Kidney capillary endothelial cell (primary cell): ENCODE measurements at places on chromosomes 2 and 18.

DNA sequence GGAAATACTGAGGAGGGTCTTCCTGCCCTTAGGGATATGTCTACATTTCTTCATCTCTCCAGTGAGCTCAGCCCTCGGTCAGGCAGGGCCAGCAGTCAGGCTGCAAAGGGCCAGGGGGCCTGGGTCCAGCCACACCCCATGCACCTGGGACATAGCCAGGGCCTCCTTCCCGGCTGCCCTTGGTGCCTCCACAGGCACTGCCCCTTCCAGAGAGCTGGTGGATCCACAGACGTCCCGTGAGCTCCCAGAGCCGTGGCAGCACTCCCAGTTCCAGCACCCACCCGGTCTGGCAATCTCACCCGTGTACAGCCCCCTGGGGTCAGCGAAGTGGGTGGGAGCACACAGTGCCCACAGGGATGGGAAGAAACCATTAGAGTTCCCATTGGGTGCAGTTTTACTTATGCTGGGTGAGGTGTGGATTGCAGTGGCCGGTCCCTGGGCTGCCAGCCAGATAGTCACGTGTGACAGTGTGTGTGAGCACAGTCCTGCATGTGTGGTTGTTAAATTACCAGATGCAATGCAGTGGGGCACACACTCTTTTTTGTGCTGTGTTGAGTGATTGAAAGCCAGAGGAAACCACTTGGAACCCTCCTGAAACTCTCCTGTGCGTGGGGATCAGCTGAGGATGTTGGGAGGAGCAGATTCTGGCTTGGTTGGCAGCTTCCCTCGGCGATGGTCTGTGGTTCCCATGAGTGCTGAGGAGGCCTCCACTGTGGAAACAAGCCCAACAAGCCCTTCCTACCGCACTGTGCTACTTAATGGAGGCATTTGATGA is 131.0 kb downstream of the SNTG2 start:
- no peak for DNase-seq

DNA sequence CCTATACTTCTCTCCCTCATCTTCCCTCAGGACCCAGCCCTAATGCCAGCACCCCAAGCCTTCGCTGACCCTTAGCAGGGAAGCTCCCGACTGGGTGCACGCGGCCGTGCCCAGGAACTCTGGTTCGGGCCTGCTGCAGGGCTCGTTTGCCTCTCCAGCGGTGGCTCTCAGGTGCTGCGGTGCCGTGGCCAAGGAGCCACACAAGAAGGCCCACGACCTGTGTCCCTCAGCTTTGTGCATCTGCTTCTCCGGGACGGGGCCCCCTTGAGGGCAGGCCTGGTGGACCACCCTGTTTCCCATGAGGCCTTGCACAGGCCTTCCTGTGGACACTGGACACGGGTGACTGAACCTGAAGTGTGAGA is 17.7 kb downstream of the BOK start:
- DNase-seq = no peak

DNA sequence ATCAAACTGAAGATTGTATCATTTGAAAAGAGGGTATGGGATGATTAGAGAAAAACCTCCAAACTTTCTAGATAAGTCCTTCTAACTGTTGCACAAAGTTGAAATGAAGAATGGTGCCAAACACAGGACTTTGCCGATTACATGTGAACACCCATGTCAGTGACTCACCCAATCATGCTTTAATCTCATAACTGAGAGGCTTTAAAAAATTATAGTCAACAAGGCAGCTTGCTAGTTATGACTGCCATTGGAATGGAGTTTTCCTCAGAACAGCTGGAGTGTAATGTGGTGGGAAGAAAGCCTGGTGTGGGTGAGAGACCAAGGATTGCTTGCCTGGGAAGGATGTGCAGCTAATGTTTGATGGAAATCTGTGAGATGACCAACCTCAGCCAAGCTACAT is 98.2 kb upstream of the ALPP start:
- DNase-seq = no peak

GRCh38 chr2:237744613-237745249 is 53.8 kb upstream of the RBM44 start:
- DNase-seq = peak; percentile 55

DNA sequence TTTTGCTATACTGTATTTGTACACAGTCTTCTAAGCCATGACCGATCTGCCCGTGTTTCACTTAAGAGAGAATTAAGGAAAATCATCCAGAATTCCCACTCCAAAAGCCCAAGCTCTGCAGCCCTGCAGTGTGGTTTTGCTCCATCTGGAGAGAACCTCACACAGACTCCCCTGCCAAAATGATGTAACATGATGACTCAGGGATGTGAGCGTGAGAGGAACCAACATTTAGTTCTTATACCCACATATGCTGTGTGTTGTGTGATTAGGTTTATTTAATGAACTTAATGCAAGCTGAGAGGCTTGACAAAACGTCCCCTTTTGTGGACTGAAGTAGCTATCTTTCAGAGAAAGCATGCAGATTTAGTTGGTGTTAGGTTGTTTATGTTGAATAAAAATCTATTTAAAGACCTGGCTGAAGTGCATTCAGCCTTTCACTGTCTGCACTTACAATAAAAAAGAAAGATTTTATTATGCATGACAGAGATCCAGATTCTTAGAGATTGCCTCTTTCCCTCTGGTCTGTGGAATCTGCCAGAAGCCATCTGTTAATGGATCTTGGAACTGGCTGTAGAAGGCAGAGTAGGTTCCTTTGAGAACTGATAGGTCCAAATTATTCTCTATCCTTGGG is 6.3 kb downstream of the RAB12 start:
- no peak for DNase-seq

DNA sequence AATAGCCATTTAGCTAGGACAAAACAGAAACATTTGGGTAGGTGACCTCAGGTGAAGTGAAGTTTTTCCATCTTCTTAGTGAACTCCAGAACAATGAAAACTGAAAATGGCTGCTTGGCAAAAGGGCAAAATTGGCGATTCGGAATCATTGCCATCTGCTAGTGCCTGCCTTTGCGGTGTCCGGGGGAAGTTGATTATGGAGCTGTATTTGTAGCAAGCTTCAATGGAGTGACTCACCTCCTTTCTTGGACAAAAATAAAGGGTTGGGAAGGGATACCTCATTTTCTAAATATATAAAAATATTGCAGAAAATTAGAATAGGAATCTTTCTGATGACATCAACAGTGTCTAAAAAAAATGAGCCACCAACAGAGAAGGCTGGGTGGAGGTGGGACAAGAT is 460.5 kb downstream of the TGIF1 start:
- peak; percentile 59 for DNase-seq

- no peak for DNase-seq
Measured at GRCh38 chr2:30287190-30287840, 56.0 kb downstream of the LBH start.

GRCh38 chr2:14219306-14219705 is 413.2 kb upstream of the LRATD1 start:
- DNase-seq = no peak

GRCh38 chr2:181058378-181059269 is 78.2 kb downstream of the UBE2E3 start:
- no peak for DNase-seq

GRCh38 chr2:30708491-30709290 is 98.6 kb downstream of the CAPN13 start:
- no peak for DNase-seq

GRCh38 chr2:219399716-219400478 is 12.2 kb upstream of the DNPEP start:
- DNase-seq = no peak

- DNase-seq = peak; percentile 14
Measured at GRCh38 chr2:232761301-232761907, 15.0 kb downstream of the KCNJ13 start.

GRCh38 chr2:178069551-178069950 is 3.0 kb downstream of the PDE11A start:
- no peak for DNase-seq

DNA sequence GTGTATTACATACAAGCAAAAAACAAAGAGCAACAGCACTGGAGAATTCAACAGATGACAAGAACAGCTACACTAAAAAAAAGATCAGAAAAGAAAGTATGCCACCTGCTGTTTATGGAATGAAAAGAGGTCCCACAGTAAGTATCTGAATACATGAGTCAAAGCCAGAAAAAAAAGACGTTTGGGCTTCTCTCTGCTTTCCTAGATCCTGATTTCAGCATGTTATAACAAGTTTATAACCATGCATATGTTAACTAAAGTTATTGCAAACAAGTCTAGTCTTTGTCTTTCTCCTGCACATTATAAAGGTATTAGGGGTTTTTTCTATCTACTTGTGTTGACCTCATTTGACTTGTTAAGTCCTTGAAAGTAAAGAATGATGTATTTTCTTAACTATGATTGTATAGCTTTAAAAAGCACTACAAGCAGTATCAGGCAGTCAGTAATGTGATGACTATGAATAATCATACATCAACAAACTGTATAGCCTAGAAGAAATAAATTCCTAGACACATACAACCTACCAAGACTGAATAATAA is 108.5 kb upstream of the COL5A2 start:
- peak; percentile 48 for DNase-seq

GRCh38 chr2:71064754-71065621 is 3.5 kb upstream of the NAGK start:
- DNase-seq = no peak

- DNase-seq = no peak
Measured at GRCh38 chr18:23958036-23958435, 56.5 kb upstream of the TTC39C start.

DNA sequence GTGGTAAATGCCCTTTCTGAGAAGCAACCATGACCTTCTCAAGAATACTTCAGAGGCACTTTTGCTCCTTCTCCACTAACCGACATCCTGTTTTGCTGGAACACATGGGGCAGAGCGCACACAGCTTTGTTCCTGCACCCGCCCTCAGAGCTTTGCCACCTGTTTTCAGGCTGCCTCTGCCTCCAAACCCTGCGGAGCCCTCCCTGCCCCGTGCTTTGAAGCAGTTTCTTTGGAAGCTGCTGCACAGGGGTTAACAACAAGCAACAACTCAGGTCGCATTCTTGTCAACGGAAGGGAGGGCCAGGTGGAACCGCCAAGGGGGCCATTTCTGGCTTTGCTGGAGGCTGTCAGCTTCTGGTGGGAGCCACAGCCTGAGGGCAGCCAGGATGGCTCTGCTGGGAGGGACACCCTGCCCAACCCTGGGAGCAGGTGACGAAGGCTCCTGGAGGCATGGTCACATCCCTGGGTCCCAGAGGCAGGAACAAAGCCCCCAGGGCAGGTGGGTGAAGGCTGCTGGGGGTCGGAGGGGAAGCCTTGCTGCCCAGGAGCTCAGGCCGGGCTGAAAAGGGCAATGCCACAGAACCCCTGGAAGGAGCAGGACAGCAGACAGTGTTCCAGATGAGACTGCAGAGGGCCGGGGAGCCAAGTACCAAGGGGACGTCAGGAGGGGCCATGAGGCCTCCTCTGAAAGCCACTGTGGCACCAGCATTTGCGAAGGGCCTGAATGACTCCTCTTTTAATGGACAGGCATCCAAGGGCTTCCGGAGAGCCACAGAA is 46.8 kb downstream of the MRPS5 start:
- DNase-seq = no peak

- no peak for DNase-seq
Measured at GRCh38 chr2:239605976-239606375, 205.2 kb upstream of the HDAC4 start.

- DNase-seq = no peak
Measured at GRCh38 chr2:96552315-96553175, 16.0 kb downstream of the ARID5A start.
